Lower lobe of right lung (tissue), 2 donors: ENCODE measurements at places on chromosomes 16 and 17.

DNA sequence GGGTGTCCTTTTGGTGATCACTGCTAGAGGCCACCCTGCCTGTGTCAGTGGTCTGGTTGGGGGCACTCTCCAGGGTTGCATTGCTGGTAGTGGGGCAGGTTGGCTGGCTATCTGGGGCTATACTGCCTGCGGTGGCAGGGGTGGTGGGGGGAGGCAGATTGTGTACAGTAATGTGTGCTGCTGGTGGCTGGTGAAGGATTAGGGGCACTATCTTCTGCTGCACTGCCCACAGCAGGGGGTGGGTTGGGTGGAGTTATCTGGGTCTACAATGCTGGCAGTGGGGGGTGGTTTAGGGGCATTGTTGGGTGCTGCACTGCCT lies 204.0 kb upstream of the WSB1 start:
- no peak for DNase-seq
- no peaks in the 10 kb centered on the region for H3K36me3 ChIP-seq
- no peak overlapping the region for H3K27ac ChIP-seq
- no peak overlapping the region for H3K4me3 ChIP-seq

- DNase-seq: no peak
- H3K27me3 ChIP-seq: no peaks in the 10 kb centered on the region
- H3K4me3 ChIP-seq: no peak overlapping the region
- no peak overlapping the region for H3K27ac ChIP-seq
Observed at GRCh38 chr16:87445486-87445885, 47.3 kb downstream of the ZCCHC14 start.

GRCh38 chr17:17398188-17398942 lies 78.4 kb upstream of the MED9 start:
- no peak overlapping the region for H3K4me3 ChIP-seq
- H3K27ac ChIP-seq: peak overlapping the region; percentile 39
- no peaks in the 10 kb centered on the region for H3K36me3 ChIP-seq
- DNase-seq: no peak
- peaks cover 18% of the 10 kb centered on the region for H3K4me1 ChIP-seq

GRCh38 chr17:7484919-7485377 lies 782 bp downstream of the POLR2A start:
- peaks cover 65% of the 10 kb centered on the region for H3K4me1 ChIP-seq
- DNase-seq: no peak
- no peaks in the 10 kb centered on the region for H3K27me3 ChIP-seq
- peak overlapping the region; percentile 77 for H3K4me3 ChIP-seq

- no peak for DNase-seq
- no peak overlapping the region for H3K4me3 ChIP-seq
- peaks cover 60% of the 10 kb centered on the region for H3K36me3 ChIP-seq
- no peak overlapping the region for H3K27ac ChIP-seq
- peaks cover 8% of the 10 kb centered on the region for H3K4me1 ChIP-seq
Observed at GRCh38 chr16:81896902-81897301, 114.4 kb downstream of the SDR42E1 start.

DNA sequence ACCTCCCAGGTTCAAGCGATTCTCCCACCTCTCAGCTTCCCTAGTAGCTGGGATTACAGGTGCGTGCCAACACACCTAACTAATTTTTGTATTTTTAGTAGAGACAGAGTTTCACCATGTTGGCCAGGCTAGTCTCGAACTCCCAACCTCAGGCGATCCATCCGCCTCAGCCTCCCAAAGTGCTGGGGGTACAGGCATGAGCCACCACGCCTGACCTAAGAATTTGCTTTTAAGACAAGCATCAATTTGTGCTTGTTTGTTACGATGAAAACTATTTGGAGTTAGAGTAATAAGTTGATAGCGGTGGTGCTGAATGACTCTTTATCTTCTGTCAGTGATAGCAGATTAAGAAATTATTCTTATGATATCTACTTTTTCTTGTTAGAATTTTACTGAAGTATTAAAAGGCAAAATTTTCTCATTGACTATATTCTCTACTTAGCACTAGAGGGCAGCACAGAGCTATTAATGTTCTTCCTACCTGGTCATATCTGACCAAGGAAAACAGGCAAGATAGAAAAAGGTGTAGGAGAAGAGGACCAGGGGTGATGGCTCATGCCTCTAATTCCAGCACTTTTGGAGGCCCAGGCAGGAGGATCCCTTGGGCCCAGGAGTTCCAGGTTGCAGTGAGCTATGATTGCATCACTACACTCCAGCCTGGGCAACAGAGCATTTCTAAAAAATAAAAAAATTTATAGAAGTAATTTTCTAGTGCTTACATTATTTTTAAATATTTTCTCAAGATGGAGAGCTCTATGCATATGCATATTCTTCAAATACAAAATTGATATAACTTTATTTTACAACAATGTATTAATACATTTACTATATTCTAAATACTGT lies 24.5 kb downstream of the STXBP4 start:
- no peaks in the 10 kb centered on the region for H3K27me3 ChIP-seq
- H3K27ac ChIP-seq: no peak overlapping the region
- no peak for DNase-seq
- H3K36me3 ChIP-seq: no peaks in the 10 kb centered on the region
- H3K4me1 ChIP-seq: no peaks in the 10 kb centered on the region
- no peak overlapping the region for H3K4me3 ChIP-seq

- peak overlapping the region; percentile 69 for H3K27ac ChIP-seq
- no peaks in the 10 kb centered on the region for H3K27me3 ChIP-seq
- DNase-seq: no peak
- H3K4me3 ChIP-seq: no peak overlapping the region
Observed at GRCh38 chr17:8673612-8674011, 43.1 kb upstream of the MYH10 start.

DNA sequence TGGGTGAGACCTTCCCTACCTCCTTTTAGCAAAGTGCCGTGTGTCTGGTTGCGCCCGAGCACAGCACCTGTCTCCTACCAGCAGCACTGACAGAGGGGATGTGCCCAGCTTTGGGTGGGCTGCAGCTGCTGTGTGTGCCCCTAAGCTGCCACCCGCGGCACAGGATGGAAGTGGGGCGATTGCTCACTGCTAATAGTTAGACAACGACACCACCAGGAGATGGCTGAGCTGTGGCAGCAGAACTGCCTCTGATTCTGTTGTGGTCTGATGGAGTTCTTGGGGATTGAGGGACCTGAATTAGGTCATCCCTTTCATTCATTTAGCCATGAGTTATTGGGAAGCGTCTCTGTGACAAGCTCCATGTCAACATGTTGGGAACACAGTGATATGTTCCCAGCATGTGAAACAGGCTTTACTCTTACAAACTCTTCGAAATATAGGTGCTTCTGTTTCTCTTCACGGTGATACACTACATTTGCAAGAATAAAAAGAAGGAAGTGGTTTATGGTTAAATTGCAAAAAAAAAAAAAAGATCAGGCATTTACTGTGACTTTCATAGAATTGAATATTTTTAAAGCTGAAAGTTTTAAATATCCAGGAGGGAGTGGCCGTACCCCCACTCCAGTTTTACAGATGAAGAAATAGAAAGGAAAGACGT lies 184.4 kb downstream of the MAF start:
- H3K36me3 ChIP-seq: no peaks in the 10 kb centered on the region
- H3K27ac ChIP-seq: no peak overlapping the region
- no peaks in the 10 kb centered on the region for H3K27me3 ChIP-seq
- H3K4me1 ChIP-seq: peaks cover 23% of the 10 kb centered on the region

GRCh38 chr17:18364166-18364565 lies 816 bp upstream of the SHMT1 start:
- peaks cover 19% of the 10 kb centered on the region for H3K4me1 ChIP-seq
- H3K36me3 ChIP-seq: peaks cover 3% of the 10 kb centered on the region
- no peak overlapping the region for H3K4me3 ChIP-seq
- no peak overlapping the region for H3K27ac ChIP-seq
